Fibroblast of gingiva (primary cell): ENCODE measurements at places on chromosomes 3 and 15.

- DNase-seq, result no peak
Observed at GRCh38 chr3:195587824-195588223, 4.1 kb upstream of the APOD start.

DNA sequence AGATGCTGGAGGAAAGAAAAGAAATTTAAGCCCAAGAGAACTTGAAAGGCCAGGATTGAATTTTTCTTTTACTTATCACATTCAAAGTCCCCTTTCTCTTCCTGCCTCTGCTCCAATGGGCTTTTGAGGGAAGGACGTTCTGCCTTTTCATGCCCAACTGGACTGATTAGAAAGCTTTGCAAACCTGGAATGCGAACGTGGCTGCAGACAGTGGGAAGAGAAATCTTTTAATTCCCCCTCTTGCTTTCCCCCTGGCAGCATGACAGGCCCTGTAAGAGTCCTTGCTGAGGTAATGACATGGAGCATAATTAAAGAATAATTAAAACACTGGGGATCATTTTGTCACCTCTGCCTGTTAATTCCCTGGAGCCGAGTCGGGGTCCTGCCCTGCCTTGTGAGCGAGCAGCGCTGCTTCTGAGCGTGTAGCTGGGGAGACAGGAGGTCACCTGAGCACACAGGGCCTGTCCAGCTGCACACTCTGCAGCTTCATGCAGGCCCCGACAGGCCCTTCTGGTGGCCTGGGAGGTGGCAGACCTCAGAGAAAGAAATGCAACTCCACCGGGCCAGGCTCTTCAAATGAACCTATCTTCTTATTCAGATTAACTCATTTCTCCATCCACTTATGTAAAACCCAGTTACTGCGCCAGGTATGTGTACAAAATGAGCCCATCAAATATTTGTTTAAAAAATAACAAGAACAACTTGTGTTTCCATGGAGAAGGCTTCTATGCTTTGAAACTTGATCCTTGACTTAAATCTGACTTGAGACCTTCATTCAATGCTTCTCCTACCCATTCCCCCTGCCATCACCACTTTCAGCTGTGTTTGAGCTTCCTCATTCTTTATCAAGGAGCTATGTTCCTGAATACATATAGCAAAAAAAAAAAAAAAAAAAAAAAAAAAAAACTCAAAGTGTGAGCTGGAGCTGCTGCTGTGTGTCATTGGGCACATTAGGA, 628.2 kb upstream of the CFAP20DC start:
- no peak for DNase-seq

- no peak for DNase-seq
Observed at GRCh38 chr3:117483839-117484238, 774.3 kb downstream of the TUSC7 start.

GRCh38 chr3:12444582-12445471, 39.5 kb upstream of the TSEN2 start:
- DNase-seq, result no peak

DNA sequence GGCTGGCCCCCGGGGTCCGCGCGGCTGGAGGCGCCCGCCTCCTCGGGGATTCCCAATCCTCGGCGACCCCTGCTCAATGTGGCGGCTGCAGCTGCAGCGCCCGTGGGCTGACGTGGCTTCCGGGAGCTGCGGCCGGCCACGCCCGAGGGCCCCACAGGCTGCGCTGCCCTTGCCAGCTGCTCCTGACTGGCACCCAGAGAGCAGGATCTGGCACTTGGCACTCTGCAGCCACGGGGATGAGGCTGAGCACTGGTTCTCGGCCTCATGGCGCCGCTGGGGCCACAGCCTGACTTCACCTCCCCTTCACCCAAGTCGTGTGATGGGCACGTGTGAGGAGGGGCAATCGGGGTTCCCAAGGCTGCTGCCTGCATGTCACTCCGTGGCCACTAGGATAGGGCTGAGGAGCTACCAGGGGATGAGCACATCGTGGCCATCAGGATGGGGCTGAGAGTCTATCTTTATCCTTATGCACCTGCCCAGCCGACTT, 267.8 kb upstream of the FRG2C start:
- DNase-seq, result no peak

DNA sequence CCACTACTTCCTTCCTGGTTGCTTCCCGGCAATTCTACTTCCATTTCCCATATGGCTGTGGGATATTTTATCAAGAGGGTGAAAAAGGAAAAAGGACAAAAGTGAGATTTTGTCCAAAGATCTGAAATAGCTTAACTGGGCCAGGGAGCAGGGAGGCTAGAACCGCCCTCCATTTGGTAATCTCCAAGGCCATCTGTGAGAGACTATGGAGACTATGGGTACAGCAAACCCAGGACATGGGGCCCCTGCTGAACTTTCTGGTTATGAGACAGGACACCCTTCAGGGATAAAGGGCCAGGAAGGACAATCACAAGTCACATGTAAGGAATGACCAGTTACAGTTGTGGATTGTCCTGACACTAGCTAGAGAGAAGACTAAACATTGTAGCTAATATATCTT, 24.3 kb downstream of the ZSCAN2 start:
- no peak for DNase-seq

- DNase-seq, result no peak
Observed at GRCh38 chr15:92346063-92346462, 47.6 kb upstream of the ST8SIA2 start.

DNA sequence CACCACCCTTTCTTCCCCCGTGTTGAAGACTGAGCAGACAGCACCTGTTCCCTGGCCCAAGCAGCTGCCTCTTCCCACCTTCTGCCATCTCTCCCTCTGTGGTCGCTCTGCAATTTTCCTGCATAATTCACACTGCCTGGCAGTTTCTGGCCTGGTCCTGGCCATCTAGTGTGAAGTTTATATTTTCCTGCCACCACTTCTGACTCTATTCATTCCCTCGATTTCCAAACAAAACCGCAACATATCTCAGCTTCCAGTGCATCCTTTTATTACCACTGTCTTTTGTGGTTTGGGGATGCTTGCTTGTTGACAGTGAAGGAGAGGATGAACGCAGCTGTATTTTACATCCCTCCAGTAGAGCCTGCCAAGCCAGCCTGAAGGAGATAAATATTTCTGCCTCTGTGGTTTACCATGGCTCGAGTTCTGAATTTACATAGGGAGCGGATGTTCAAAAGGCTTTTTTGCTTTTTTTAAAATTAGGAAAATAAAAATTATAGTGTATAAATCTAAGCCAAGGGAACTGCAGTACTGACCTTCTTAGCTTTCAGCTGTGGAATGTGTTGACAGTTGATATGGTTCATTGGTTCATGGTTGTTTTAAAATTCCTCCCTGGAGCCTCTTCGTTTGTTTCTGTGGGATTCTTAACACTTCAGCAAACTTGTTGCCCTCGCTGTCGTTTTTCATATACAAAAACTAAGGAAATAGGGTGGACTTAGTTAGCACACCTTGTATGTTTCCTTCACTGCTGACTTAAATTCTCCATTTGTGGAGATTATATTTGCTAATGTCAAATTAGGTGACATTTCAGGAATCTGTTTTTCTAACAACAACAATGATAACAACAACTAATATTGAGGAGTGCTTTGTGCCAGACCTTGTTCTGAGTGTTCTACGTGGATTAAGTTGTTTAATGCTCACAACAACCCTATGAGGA, 250.5 kb downstream of the ADAMTSL3 start:
- peak; percentile 67 for DNase-seq

DNA sequence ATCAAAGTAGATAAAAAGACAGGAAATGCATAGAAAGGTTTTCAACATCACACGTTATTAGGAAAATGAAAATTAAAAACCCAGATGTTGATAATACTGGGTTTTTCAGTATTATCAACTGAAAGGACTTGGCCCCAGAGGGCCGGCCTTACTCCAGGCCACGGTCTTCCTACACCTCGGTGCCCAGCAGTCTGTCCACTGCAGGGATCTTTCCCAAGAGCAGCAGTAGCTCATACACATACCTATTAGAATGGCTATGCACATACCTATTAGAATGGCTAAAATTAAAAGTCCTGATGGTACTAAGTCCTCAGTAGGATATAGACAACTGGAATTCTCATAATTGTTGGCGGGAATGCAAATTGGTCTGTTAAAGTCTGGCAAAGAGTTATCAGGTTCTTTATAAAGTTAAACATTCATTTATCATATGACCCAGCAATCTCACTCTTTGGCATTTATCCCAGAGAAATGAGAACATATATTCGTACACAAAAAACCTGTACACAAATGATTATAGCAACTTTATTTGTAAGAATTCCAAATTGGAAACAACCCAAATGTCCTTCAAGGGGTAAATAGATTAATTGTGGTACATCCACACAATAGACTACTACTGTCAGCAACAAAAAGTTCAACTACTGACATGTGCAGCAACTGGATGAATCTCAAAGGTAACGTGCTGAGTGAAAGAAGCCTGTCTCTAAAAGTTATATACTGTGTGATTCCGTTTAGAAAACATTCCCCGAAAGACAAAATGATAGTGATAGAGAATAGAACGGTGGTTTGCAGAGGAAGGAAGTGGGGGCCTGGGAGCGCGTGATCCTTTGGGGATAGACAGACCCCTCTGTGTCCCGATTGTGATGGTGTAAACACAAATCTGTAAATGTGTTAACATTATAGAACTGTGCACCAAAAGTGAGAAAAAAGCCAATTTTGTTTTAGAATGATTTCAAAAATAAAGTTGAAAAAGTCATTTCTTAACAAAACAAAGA, 62.3 kb downstream of the MCTP2 start:
- no peak for DNase-seq

DNA sequence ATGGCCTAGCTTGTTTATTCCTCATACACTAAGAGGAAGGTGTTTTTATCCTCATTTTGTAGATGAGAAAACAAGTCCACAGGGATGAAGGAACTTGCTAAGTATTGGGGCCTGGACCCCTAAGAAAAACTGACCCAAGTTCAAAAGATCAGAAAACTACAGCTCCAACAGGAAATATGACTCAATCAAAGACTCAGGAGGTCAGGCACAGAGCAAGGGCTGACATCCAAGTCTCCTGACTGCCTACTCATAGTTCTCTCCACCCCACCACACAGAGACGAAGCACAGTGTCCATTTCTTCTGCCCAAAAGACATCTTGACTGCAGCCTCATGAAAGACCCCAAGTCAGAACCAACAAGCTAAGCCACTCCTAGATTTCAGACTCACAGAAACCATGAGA, 26.9 kb upstream of the TPM1 start:
- DNase-seq, result peak; percentile 56

DNA sequence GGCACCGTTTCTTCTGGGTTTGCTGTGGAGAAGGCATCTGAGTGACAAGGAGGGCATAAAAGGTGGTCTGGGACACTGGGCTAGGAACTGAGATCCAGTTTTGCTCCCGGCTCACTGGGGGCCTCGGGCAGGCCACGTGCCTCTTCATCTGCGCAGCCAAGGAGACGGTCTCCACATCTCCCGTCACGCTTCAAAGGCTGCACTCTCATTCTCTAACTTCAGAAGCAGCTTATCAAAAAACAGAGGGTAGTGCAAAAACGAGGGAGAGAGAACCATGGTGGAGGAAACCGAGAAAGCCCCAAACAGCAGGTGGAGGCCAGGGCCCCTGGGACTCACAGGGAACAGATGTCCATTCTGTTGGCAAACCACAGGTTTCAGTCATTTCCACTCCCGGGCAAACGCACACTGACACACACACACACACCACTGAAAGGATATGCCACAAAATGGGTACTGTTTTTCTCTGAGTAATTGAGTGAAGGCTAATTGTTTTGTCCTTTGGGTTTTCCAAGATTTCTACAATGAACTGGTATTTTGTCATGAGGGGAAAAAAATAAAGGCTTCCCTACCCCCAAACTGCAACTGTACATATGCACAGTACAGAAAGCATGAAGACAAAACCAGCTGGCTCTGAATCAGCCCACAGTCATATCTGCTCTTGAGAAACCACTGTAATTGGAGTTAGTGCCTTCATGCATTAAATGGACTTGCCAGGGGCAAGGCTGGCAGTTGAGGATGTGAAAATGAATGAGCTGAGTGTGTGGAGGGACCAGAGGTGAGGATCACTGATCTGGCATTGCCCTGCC, 71.9 kb downstream of the MGLL start:
- DNase-seq, result peak; percentile 90

GRCh38 chr3:23704298-23704697, 101.5 kb upstream of the UBE2E1 start:
- peak; percentile 69 for DNase-seq

- no peak for DNase-seq
Observed at GRCh38 chr15:59137566-59137965, 32.6 kb downstream of the CCNB2 start.

DNA sequence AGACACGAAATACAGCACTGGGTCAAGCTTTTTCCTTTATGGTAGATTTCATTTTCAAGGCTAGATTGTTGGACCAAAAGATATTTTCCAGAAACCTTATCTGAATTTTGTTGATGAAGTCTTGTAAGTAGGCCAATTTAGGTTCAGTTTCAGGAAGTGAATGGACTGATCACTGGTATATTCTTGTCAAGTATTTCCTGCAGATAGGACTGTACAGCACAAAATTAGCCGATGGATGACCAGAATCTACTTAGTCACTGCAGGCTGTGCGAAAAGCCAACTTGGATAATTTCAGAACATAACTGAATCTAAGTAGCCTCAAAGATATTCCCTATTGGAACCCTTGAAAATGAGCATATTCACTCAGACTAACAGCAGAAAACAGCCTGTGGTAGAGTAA, 206.5 kb downstream of the NR1D2 start:
- DNase-seq, result no peak

GRCh38 chr15:80467311-80467714, 63.1 kb downstream of the ARNT2 start:
- DNase-seq, result no peak
